ENCODE measurements at places on chromosomes 4 and X.

DNA sequence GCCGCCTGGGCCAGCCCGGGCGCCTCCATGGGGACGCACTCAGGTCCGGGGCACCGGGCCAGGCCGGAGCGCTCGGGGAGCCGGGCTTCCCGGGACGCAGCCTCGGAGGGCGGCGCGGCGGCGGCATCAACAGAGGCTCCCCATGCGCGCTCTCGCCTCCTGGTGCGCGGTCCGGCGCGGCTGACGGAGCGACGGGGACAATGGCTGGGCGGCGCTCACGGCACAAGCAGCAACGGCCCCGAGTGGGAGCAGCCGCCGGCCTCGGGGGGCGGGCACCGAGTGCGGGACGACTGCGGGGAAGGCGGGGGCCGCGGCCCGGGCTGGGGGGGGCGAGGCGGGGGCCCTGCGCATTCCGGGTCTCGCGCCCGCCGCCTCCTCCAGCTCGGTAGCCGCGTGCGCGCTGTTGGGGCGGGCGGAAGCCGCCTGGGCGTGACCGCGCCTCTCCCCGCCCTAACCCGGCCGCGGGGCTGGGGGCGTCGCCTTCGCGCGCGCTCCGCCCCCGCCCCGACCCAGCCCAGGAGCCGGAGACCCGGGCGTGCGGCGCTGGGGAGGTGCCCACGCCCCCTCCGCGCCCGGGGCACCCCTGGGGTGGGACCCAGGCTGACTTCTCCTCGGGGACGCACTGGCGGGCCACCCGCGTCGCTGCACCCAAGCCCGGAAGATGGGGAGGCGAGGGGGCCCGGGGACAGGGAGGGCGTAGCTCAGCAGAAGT is at the start of gene PRKX:
Gene PRKX, minus strand, starts transcription at position 425 of the 712 bp plus-strand sequence. Its CDS starts 396 bp downstream, at position 29.
- peak; percentile 84 for DNase-seq

DNA sequence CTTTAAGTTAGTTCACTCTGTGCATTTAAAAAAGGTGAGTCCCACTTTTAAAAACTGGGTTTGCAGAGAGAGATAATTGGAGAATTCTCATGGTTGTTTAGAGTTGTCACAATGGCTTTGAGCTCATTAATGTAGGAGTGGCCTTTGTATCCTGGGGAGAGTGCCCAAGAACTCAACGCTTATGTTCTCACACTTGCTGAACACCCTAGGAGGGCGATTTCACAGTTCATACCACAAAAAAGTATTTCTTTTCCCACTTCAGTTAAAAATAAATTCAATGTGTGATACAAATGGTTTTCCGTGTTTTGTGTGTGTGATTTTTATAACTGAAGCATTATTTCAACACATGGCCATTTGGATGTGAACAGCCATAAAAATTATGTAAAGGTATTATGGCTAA is 8.4 kb downstream of the EMCN start:
- no peak for DNase-seq

DNA sequence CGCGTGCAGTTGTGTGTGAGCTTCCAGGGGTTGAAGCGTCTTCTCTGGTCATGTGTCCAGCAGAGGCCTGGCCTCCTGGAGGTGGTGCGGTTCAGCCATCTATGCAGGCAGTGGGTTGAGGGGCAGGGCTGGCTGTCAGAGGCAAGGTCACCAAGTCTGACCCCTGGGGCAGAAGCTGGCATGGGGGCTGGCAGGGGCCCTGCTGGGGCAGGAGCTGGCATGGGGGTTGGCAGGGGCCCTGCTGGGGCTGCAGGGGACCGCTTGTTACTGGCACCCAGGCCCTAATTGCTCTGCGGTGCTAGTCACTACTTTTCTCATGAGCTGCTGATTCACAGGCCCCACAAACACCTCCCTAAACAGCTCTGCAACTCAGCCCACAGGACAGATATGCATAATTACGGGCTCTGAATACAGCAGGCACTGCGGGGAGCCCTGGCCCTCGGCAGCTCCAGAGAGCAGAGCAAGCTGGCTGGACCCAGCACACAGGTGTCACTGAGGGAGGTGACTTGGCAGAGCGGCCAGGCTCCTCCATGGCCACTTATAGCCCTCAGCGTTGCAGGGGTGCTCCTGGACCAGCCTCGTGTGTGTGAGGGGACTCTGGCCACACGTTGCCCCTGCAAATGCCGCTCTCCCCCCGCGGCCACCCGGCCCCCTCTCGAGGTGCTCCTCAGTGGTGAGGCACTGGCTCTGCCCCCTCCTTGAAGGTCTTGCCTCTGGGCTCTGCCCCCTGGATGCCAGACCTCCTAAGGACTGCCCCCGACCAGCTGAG is 32.7 kb downstream of the CPLX1 start:
- DNase-seq = no peak

GRCh38 chr4:186953599-186954260 is 230.1 kb upstream of the FAT1 start:
- peak; percentile 12 for DNase-seq

GRCh38 chr4:84317513-84317912 is 181.6 kb downstream of the NKX6-1 start:
- DNase-seq = no peak

DNA sequence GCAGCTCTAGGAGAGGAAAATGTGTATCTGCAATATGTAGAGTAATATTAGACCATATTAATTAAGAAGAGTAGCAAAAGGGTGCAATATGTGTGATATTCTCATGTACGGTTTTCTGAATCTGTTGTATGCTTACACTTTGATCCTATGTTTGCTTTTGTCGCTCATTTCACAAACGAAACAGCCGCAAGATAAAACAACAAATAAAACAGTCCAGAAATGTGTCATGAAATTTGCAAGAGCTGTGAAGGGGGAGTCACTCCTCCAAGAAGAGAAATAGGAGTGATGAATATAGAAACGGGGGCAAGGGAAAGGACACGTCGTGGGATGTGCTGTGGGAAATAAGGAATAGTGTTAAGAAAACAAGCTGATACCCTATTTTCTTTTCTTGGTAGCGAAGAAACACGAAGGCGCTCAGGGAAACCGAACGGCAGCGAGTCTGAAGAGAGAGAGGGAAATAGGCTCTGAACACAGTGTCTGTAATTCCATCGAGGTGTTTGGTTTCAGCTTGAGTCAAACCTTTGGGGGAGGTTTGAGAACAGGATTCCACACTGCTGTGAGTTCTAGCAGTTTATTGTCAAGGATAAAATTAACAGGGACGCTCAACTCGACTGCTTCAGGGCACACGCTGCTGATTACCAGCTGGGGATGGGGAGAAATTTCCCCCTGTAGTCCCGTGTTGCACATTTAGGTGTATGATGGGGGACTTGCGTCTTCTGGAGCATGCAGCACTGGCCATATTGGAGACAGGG is 595.6 kb upstream of the TENM3 start:
- no peak for DNase-seq

DNA sequence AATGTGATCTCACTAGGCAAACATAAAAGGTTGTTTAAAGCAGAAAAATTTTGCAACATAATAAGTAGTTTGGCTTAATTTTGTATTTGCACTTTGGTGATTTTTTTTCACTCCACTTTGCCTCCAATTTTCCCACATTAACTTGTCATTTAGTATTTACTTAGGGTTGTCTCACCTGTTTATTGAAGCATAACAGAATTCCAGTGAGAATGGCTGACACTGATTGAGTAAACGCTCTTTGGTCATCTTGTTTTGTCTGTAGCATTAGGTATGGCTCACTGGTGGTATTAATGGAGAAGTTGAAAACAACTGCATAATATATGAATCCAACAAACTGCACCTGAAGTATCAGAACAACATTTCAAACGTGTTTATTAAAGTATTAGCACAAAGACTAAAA is 799.5 kb upstream of the ADGRL3 start:
- DNase-seq = no peak

- DNase-seq = no peak
Measured at GRCh38 chrX:29666366-29666765, 549.0 kb upstream of the MAGEB2 start.

DNA sequence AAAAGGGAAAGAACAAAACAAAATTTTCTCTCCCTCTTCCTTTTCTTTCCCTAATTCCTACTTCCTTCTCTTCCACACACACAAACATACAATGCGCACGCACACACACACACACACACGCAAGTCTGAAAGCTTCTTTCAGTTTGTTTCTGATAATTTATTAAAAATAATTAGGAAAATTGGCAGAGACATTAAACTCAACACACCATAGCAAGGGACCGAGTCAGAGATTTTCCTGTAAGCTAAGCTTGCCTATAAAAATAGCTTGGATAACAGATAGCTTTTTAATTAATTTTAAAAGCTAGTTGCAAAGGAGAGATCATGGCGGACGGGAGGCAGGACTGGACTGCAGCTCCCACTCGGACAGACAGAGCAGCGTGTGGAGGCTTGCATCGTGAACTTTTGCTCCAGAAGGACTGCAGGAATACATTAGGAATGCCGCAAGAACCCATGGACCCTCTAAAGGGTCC is 92.6 kb upstream of the MAPK10 start:
- DNase-seq = no peak

- DNase-seq = no peak
Measured at GRCh38 chr4:115228851-115229250, 115.4 kb upstream of the NDST4 start.

DNA sequence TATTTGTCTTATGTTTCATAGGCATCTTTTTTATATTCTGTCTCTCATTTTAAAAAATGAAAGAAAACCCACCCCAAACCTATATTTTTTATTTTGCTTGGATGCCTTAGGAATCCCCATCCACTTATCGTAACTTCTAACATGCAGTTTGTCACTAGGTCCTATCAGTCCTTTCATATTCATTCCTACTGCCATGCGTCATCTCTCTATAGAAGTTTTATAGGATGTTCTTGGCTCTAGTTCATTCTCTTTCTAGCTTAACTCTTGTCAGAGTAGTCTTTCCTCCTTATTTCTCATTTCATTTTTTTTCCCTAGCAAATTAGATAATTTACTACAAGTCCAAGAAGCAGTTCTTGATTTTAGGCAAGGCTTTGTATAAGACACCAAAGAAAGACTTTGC is 92.7 kb downstream of the LARP1B start:
- no peak for DNase-seq

DNA sequence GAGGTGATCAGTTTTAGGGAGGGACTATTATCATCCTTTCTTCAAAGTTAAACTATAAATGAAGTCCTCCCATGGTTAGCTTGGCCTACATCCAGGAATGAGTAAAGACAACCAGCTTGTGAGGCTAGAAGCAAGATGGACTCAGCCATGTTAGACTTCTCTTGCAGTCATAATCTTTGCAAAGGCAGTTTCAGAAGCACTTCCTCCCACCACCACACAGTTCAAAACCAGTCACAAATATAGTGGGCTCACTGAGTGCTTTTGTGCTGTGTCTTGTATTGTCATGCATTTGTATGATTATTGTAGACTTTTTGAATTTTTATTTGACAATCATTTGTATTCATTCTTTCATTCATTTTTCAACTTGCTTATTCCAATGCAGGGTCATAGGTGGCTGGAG is 204.5 kb downstream of the ZNF674 start:
- DNase-seq = no peak

DNA sequence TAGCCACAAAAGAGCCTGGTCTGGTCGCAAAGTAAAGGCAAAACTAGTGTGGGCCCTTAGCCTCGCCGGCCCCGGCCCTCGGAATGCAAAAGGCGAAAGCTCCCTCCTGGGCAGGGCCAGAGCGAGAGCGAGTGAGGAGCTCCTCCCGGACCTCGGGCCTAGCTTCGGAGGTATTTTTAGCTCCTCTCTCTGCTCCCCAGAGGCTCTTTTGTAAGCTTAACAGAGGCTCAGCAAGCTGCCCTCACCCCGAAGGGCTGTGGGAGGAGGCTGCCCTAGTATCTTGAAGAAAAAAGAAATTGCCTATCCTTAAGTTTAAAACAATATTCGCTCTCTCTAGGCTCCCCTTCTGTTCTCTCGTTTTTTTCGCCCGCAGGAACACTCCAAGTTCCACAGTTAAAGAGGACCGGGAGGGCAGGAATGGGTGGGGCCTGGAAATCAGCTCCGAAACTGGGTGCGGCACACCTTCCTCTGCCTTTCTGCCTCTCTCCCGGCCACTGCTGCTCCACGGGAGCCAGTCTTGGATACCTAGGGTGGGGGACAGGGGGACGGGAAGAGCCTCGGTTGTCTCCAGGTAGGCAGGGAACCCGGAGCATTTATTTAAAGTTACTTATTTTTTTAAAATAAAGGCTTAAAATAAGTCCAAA is 12.1 kb downstream of the HAND2 start:
- DNase-seq = no peak

- DNase-seq = no peak
Measured at GRCh38 chr4:8523766-8524165, 56.4 kb upstream of the GPR78 start.

- peak; percentile 84 for DNase-seq
Measured at GRCh38 chr4:183335369-183335940, 13.2 kb upstream of the CLDN24 start.

- peak; percentile 45 for DNase-seq
Measured at GRCh38 chrX:24494647-24495075, 29.6 kb downstream of the PDK3 start.

GRCh38 chrX:70476934-70477733 is 32.5 kb downstream of the DLG3 start:
- DNase-seq = peak; percentile 17

GRCh38 chr4:175048906-175049305 is 130.7 kb downstream of the ADAM29 start:
- no peak for DNase-seq

- no peak for DNase-seq
Measured at GRCh38 chr4:1976416-1977352, 32.1 kb downstream of the NELFA start.

DNA sequence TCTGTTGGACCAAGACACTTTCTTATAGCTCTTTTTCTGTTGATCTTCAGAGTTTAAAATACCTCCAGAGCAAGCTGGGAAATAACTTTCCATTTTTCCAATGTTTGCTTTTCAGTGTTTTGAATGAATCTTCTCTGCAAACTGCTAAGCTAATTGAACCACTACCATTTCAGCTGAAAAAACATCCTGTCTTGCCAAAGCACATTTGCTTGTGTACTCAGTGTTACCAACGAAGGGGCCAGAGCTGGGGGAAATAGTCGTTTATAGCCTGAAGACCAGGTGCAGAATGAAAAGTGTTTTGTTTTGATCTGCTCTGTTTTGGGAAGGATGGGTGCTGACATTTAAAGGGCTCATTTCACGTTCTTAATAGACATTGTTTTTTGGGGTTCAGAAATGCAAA is 88.4 kb upstream of the CLNK start:
- DNase-seq = no peak

- no peak for DNase-seq
Measured at GRCh38 chrX:33333271-33333670, 121.9 kb upstream of the DMD start.

DNA sequence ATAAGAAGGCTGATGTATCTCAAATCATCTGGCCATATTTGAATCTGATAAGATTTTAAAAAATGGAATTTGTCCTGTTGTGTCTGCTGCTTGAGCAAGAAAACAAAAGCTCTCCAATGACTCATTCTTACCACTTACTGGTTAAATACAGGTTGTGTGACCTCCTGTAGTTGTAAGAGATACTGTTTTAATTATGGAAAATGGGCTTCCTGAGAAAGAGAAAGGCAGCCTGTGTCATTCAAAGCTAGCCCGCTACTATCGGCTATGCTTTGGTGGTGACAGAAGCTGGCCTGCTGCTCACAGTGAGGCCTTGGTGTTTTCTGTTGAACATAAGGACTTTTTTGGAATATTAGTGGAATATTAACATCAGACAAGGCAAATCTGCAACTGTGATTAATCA is 1722.1 kb upstream of the PCDH10 start:
- no peak for DNase-seq

Data from GM03348 (cell line).